ENCODE measurements at places on chromosomes 5 and 9. TPM values are rescaled to one million over a fixed set of nuclear protein-coding genes. Genes with fewer than 3 reads are reported as not detected.

Gene PAEP
- total RNA-seq, result not detected

GRCh38 chr9:114619191-114619761, 8.2 kb downstream of the TMEM268 start:
- DNase-seq, result no peak

Gene JADE2
- total RNA-seq, result 256 TPM

GRCh38 chr9:69136779-69137178, 37.3 kb upstream of the TJP2 start:
- DNase-seq, result no peak

DNA sequence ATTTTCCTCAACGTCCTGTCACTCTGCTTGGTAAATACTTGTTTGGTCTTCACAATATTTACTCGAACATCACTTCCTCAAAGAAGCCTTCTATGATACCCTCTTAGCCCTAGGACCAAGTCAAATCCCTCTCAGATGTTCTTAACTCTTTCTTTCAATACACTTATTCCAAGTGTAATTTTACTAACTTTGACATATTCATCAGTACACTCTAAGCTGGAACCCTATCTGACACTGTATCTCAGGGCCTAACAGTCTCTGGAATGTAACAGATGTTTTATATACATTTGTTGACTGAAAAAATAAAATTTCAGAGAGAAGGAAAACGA, 19.6 kb downstream of the SIL1 start:
- no peak for DNase-seq

DNA sequence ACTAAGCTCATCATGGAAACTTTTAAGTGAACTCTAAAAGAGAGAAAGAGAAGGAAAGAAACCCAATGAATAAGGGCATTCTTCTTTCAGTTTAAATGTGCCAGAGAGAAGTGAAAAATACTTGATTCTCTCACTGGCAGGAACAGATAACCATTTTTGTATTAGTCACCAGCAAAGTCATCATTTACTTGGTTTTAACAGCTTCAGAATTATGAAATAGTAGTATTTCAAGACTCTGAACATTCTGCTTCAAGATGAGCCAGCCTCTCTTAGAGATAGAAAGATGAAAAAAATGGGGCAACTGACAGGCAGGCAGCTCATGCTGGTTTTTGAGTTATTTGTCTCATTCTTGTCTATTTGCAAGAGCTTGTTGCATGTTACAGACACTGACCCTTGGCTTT, 103.5 kb downstream of the GCNT1 start:
- DNase-seq, result no peak

Gene ARID3C
- total RNA-seq, result 0.38 TPM

Gene DMGDH
- 1.2 TPM for total RNA-seq

Gene GDF9
- 0.92 TPM for total RNA-seq

DNA sequence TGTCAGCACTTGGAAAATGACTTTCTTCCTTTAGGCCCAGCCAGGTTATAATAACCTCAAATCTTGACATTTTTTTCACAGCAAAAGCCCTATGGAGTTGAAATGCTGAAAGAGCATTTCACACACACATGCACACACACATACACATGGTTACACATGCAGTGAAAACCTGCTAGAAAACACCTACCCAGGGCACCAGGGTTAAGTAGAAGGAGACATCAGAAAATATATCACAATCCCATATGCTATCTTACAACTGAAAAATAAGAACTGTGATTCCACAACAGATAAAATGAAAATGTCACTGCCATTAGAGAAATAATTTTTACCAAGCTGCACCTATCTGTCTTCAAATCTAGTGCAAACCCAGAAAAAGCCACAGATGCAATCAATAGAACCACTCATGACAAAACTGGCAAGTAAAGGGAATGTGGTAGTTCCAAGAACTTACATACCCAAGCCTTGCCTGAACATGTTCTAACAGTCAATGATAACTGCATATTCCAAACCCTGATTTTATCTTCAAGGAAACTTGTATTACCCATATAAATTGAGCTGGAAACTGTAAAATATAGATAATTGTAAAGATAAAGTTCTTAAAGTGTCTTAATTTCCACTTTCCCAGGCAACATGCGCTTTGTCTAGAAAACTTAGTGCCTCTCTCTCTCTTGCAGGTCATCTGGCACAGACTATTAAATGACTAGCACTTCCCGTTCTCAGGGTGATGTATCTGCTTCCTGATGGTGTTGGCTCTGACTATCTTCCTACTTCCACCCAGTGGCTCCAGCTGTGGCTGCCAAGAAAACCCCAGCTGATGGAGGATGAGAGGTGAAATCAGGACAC, 250.2 kb upstream of the PTGER4 start:
- DNase-seq, result no peak

- DNase-seq, result no peak
These were observed 76.6 kb downstream of the RAPGEF1 start for GRCh38 chr9:131663288-131663687.

DNA sequence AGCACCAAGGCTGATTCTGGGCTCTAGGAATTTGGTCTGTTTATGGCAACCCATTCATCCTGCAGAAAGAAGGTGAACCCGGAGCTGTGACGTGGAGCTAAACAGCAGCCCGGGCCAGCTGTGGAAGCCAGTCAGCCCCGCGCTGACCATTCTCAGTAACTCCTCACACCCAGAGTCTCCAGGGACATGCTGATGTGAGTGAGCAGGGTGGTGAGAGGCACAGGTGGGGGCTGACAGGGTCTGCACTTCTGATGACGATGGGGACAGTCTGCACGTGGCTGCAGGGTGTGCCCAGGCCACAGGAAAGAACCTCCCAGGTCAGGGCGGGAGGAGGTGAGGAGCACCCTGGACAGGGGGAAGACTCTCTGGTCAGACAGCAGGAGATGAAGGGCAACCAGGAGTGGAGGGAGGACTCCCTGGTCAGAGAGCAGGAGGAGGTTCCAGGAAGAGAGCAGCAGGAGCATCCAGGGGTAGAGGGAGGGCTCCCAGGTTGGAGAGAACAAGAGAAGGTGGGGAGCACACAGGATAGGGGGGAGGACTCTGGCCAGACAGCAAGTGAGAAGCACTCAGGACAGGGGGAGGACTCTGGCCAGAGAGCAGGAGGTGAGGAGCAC, 26.1 kb upstream of the SLC6A3 start:
- DNase-seq, result no peak

DNA sequence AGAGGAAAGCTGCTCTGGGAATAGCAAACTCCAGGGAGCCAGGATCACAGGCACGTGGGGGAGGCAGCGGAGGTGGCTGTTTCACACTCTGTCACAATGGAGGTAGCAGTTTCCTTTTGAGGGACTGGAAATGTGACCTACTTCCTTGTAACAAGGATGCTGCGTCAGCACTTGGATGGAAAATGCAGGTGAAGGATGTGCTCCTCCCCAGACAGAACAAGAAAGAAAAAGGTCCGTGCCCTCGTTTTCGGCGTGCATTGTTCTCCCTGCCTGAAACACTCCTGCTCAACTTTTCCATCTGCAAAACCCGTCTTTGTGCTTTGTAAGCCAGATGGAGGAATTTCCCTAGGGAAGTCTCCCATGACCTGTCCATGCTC, 55.1 kb upstream of the SH3PXD2B start:
- DNase-seq, result no peak

DNA sequence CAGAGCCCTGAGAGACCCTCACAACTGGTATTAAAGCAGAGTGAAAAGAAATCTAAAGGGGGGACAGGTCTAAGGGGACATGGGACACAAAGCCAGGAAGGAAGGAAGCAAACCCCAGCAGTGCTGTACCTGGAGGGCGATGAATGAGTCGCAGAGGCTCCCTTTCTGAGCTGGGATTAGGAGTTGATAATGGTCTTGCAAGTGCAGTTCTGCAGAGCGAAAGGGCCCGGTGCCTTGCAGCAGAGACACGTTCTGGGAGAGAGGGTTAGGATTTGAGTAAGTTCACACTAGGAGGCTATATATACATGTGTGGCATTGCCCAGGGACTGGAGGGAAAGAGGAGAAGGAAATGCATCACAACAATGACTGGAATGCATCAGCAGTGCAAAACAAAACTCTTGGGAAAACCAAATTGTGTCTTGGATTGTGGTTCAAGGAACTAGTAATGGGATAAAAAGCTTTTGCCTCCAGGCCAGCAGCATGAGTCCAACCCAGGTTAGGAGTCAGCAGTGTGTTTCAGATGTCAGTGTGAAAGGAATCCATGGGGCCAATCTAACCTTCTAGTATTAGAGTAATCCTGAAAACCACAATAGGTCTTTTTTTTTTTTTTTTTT, 38.8 kb upstream of the LIFR start:
- DNase-seq, result no peak

- DNase-seq, result no peak
These were observed 173.5 kb upstream of the NREP start for GRCh38 chr5:111930449-111930848.

Gene NDUFAF2
- total RNA-seq, result 11.0 TPM

DNA sequence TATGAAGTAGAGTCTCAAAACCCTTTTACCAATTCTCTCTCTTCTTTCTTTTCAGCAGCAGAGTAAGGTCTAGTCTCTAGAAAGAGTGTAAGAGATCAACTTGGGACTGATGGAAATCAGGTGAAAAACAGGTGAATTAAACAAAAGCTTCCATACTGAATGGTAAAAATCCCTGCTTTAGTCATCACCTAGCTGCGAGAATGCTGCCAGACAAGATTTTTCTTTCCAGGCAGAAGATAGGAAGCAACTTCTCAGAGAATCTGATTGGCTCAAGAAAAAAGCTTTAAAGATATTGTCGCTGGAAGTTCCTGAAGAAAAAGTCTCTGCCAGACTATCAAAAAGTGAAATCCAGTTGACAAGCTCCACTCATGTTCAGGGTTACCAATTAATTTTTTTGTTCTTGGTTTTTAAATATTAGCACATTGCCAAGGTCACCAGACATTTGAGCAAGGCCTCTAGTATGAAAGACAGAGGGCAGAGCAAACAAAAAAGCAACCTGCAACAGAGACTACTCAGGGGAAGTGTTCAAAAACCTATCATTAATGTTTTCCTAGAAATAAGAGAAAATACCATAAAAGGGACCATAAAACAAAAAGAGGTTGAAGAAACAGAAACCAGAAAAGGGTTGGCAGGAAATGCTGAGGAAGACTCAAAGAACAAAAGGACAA, 9.3 kb downstream of the CDO1 start:
- no peak for DNase-seq

DNA sequence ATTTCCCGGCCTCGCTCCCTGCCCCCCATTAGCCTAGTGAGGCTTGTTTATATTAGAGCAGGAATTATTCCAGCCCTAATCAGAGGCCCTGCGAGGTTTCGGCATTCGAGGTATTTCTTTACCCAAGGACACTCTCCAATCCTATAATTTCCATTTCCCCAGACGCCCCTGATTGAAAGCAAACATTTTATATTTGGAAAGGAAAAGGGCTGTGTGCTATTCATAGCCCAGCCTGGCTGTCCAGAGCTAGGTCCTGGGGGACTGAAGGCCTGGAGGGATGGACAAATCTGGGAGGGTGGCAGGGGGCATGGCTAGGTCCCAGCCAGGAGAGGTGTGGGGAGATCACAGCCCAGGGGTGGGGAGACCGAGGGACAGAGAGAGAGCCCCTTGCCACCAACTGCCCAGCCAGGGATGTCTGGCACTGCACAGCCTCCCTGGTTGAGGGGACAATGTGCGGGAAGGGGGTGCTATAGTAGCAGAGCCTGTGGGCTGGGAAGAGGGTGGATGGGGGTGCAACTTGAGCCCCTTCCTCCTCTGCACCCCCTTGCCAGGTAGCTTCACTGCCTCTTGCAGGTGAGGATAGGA, 125.1 kb downstream of the BARX1 start:
- DNase-seq, result no peak

GRCh38 chr9:39588500-39589137, 233.2 kb downstream of the SPATA31A1 start:
- DNase-seq, result no peak

GRCh38 chr5:149403923-149404745, 25.0 kb upstream of the IL17B start:
- no peak for DNase-seq

Gene FAM151B
- total RNA-seq, result 0.53 TPM

DNA sequence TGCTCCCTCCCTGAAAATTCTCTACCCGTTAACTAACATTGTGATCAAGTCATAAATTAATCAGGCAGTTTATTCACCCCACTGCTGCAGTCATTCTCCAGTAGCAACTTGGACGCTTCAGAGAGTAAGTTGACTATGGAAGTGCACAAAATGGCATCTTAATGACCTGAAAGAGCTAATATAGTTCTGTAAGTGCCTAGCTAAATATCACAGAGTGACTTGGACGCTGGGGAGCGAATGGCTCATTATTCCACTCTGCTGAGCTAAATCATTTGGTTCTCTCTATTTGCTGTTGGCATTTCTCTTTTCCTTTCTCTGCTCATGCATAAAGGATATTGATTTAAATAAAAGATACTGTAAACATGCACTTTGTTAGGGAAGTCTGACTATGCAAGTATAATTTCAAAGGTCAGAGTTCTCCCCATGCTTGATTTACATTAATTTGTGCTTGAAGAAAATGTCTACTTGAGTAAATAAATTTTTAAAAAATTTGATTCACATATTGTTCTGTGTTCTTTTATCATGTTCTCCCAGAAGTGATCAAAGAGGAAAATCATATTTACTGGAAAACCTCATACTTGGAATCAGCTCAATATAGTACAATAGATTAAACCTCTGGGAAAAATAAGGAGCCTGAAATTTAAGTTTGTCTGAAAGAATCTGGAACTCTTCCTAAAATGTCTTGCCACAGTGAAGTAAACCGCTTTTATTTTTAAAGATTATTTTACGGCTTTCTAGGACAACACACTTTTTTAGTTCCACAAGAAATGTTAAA, 169.5 kb upstream of the HAPLN1 start:
- DNase-seq, result no peak

Gene PCDHGA2
- total RNA-seq, result not detected

Gene GFI1B
- not detected for total RNA-seq

GRCh38 chr5:170176916-170177315, 55.9 kb upstream of the C5orf58 start:
- no peak for DNase-seq

GRCh38 chr9:128494108-128494745, 10.3 kb upstream of the GLE1 start:
- peak; percentile 12 for DNase-seq

Gene SEMA6A
- not detected for total RNA-seq

- no peak for DNase-seq
These were observed 89.4 kb downstream of the SNX18 start for GRCh38 chr5:54607006-54607405.

GRCh38 chr5:2131196-2131595, 248.5 kb upstream of the IRX4 start:
- no peak for DNase-seq

Gene FAM13B
- total RNA-seq, result 53.7 TPM

Data from T-cell (primary cell).